ENCODE measurements at places on chromosomes 1 and 21.

- no peak for DNase-seq
Observed at GRCh38 chr1:115648717-115649691, 7.2 kb downstream of the VANGL1 start.

GRCh38 chr1:168554603-168555483, 11.0 kb upstream of the XCL2 start:
- DNase-seq, result no peak

DNA sequence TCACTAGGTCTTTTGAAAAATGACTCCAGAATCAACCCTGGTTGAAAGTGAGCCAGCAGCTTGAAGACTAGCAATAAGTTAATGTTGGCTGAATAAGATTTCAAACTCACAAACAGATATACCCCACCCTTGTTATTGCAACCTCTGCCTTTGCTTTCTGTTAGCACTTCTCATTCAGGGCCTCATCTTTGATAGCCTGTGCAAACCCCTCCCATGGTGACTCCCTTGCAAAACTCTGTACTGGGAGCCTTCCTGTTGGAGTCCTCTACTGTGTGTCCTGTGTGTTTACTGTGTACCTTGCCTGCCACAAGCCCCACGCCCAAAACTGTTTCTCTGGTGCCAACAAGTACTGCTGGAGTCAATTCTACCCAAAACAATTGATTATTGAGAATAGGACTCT, 50.2 kb downstream of the ZNF678 start:
- DNase-seq, result no peak

DNA sequence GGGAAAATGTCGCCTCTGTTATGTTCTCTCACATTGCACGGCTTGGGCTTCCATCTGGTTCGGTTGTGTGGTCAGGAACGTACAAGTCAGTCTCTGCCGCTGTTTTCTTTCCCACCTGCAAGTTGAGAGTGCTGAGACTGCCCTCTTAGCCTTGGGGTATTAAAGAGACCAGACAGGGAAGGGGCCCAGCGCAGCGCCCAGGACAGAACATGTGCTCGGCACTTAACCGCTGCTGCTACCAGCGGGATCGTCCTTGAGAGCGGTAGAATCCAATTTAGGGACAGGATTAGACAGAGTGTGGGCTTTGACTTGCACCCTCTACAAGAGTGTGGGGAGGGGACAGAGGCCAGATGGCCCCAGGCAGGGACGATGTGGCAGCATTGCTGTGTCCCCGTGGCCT, 17.7 kb upstream of the AGPAT3 start:
- no peak for DNase-seq

GRCh38 chr1:176745945-176746344, 283.0 kb downstream of the PAPPA2 start:
- DNase-seq, result no peak

DNA sequence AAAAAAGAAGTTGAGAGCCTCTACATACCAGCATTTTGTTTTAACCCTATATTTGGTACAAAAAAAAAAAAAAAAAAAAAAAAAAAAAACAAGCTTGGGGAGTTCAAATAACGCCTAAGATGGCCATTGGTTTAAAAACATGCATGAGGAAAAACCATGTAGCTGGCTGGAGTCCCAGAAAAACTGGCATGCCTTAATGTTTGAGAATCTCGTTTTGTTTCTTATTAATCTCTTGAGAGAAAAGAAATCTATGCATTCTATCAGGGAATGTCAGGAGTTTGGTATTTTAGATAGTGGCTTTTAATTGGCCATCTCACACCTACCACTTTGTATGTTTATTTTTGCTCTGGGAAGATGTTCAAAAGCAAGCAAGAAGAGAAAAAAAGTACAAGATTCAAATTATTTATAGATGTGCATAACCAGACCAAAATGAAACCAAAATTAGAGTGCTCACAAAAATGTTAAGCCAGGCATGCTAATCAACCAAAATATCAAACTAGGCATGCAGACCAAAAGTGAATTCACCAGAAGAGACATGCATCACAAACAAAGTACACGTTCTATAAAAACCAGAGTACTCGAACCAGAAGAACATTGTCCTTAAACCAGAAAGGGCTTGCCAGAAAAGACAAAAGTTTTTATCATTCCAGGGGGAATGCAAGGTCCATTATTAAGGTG, 156.6 kb downstream of the AK5 start:
- no peak for DNase-seq

DNA sequence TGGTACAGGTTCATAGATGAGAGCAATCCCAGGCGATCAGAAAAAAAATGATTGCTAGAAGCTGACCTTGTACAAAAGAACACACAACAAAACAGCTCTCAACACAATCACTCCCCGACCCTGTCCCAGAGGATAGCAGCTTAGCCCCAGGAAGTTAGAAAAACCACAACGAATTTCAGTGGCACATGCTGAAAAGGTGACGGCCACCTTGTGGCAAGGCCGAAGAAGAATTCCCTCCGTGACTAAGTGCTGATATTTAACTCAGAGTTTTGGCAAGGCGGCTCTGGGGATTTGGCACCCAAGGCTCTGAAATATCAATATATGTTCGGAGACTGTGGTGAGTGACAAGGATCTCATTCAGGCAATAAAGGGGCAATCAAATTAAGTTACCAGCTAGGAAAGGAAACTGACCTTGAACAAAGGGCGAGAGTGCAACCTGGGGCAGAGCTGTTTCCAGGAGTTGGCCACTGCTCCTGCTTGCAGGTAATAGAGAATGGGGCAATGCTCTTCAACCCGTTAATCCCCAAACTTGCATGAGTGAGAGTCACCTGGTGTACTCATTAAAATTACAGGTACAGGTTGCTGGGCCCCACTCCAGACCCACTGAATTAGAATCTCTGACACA, 96.2 kb downstream of the BEND5 start:
- DNase-seq, result no peak

DNA sequence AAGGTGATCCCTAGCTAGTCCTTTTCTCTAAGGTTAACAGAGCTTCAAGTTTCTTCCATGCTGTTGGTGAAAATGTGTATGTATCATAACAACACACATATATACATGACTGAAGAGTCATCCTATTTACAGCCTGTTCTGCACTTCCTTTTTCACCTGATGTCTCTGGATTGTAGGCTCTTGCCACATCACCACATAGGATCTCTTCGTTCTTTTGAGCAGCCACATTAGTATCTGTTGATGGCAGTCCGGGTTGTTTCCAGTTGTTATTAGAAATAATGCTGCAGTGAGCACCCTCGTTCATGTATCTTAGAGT, 19.7 kb downstream of the MRPL37 start:
- no peak for DNase-seq

GRCh38 chr21:26965040-26965906, 1.6 kb downstream of the ADAMTS5 start:
- no peak for DNase-seq

DNA sequence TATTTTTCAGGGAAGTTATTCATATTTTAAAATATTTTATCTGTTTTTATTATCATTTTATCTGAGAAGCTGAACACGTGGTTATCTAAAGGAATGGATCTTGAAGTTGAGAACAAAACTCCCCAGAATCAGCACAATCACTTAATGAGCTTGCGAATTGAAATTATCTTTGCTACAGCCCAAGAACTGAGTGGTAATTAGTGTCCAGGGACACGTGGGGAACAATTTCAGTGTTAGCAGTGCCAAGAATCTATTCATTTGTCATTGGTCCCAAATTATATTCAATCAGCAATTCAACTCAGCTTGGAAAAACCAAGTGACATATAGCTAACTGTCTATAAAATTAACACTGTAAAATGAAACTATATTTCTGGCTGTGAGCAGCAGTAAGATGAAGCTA, 197.6 kb upstream of the UBE2U start:
- DNase-seq, result no peak

GRCh38 chr21:41663805-41664788, 102.8 kb downstream of the RIPK4 start:
- DNase-seq, result no peak

- DNase-seq, result no peak
Observed at GRCh38 chr1:206000641-206001339, 2.4 kb downstream of the RAB7B start.

DNA sequence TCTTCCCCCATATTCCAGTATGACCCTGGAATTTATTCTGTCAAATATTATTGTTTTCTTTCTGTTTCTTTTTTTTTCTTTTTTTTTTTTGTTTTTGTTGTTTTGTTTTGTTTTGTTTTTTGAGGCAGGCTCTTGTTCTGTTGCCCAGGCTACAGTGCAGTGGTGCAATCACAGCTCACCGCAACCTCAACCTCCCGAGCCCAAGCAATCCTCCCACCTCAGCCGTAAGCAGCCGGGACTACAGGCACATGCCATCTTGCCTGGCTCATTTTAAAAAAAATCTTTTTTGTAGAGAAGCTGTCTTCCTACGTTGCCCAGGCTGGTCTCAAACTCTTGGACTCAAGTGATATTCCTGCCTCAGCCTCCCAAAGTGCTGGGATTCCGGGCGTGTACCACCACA, 237.6 kb downstream of the SMYD3 start:
- no peak for DNase-seq

GRCh38 chr1:40439247-40439646, 11.0 kb upstream of the ZFP69B start:
- no peak for DNase-seq

Data from D721Med (cell line).